HFFc6 (cell line): ENCODE measurements at places on chromosomes 7 and 10.
A peak's percentile ranks its signal among the peaks of the same experiment; 100 is the strongest.

- no peak for DNase-seq
Observed at GRCh38 chr10:49005270-49005669, 65.6 kb upstream of the LRRC18 start.

DNA sequence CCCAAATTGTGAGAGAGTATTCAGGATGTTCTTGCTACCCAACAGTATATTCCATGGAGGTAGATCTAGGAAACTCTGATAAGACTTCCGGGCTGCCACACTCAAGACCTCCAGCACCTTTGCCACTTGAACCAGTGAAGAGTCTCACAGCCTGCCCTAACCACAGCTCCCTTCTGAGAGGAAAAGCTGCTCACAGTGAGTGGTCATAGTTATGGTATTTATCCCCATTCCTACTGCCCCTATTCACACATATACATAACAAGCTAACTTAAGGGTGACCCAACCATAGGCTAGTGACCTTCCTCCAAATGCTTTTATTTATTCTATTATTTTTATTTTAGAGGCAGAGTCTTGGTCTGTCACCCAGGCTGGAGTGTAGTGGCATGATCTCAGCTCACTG, 156.3 kb downstream of the PTEN start:
- peak; percentile 44 for DNase-seq

GRCh38 chr10:17453373-17454091, 863 bp downstream of the ST8SIA6 start:
- no peak for DNase-seq

- DNase-seq: no peak
Observed at GRCh38 chr7:55296070-55296469, 69.1 kb upstream of the LANCL2 start.

- DNase-seq: no peak
Observed at GRCh38 chr7:111057066-111057465, 33.9 kb upstream of the LRRN3 start.

- DNase-seq: no peak
Observed at GRCh38 chr7:42240416-42240815, 3.4 kb upstream of the GLI3 start.

DNA sequence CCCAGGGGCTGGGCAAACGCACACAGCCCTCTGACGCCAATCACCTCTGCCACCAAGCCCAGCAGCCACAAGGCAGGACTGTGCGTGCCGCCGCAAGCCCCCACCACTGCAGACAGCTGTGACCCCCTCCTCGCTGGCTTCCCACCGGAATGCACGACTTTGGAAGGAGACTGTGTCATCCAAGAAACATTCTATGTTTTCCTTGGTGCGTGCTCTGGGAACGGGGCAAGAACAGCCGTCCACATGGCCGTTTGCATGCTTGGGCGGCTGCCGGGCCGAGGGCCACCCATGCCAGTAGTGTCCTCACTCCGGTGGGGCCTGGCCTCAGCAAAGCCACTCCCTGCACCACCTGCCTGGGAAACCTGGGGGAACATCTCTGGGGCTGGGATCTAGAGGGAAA, 17.6 kb upstream of the ELN start:
- no peak for DNase-seq

GRCh38 chr10:42952931-42953683, 123.8 kb upstream of the RET start:
- DNase-seq: no peak

DNA sequence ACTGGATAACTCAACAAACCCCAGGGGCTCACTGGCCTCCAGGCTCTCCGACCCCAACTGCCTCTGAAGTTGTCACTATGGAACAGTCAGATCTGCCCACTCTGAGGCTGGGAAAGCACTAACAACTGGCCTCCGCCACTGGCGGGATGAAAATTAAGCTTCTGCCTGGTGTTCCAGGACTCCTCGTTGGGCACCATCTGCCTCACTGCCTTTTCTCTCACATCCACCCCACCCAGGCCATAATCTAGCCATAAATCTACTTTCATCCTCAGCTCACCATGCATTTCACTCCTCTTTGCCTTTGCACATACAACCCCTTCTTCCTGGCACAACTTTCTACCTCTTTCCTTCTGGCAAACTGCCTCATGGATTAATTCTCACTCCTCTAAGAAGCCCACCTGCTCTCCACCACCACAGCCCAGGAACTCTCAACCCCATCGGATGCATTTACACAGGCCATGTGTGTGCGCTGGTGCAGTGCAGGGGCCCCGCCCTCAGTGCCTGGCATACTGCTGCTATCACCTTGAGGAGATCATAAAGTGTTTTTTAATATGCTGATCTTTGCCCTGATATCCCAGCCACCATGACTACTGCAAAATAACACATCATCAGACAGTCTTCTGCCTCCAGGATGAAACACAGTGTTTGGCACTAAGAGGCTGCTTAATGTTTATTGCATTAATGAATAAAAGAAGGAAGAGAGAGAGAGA, 4.0 kb downstream of the CDHR1 start:
- DNase-seq: no peak

DNA sequence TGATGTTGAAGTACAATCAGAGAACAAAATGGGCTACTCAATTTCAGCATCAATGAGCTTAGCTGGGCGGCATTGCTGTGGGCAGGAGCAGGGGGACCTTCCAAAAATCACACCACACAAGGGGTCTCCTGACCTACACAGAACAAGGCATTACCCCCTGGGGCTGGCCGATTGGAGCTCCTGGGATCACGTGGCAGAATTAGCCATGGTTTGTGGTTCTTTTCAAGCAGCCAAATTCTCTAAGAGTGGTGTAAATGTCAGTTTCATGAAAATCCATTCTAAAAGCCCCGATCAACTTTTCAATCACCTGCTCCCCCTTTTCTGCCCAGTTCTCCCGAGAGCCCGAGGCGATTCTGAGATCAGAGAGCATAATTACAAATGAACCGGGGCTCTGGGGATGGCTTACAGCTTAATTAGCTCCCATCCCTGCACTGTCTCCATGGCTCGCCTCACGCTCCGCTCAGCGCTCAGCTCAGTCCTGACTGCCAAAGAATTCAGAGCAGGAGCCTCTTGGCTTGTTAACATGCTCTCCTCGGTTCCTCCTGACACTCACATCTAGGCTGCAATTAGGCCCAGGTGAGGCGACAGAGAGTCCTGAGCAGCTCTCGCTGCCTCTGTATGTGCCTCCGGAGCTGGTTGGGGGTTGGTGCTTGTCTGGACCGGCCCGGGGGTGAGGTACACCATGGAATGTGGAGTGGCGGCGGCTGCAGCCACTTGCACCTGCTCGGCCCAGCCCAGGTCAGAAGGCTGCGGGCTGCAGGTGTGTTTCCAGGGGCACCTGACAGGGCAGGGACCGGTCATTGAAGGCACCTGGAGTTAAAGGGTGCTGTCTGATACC, 111.8 kb downstream of the WDR11 start:
- no peak for DNase-seq

- DNase-seq: no peak
Observed at GRCh38 chr10:92689663-92690210, at the start of gene HHEX. Gene HHEX (plus strand): TSS chr10:92689955. CDS start chr10:92689987, 32 bp downstream.

DNA sequence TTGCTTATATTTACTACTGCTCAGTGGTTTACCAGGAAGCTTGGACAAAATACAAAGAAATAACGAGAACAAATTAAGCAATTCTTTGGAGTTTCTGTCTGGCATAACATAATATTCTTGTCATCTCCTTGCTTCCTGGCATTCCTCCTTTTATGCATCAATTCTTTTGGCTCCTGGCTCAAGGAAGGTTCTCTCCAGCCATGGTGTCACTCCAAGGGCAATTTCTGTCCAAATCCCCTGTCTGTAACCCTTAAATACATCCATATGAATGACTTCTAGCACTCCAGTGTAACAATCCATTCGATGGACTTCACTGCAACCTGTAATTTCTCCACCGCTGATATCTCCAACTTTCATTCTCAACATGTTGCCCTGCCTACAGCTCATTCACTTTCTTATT, 617.7 kb upstream of the ANKRD30A start:
- DNase-seq: no peak

DNA sequence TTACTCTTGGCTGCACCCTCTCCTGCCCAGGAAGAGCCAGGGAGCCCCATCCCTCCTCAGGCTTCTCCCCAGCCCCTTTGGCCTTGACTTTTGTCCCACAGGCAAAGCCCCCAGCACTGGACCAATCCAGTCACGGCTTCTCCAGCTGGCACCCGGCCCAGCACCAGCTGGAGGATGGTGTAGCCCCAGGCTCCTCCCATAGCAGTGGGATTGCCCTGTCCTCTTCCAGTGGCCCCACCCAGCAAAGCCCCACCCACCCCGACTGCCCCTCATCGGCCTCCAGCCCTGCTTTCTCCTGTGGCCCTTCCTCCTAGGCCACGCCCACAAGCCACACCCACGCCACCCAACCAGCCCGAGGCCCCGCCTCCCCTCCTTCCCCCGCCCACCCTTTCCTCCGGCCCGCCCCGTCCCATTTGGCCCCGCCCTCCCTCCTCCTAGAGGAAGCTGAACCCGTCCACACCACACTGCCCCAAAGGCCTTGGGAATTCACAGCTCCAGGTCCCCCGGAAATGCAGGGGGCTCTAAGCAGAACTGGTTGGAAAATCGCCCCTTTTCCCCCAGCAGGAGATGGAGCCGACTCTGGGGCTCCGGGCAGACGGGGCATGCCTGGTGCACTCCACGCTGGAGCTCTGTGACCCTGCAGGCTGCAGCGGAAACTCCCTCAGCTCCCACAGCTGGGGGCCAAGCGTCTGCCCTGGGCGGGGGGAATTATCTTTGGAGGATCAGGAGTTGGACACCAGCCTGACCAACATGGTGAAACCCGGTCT, 25.2 kb downstream of the GET4 start:
- DNase-seq: peak; percentile 62

- no peak for DNase-seq
Observed at GRCh38 chr10:125823663-125824251, 411 bp downstream of the BCCIP start.

DNA sequence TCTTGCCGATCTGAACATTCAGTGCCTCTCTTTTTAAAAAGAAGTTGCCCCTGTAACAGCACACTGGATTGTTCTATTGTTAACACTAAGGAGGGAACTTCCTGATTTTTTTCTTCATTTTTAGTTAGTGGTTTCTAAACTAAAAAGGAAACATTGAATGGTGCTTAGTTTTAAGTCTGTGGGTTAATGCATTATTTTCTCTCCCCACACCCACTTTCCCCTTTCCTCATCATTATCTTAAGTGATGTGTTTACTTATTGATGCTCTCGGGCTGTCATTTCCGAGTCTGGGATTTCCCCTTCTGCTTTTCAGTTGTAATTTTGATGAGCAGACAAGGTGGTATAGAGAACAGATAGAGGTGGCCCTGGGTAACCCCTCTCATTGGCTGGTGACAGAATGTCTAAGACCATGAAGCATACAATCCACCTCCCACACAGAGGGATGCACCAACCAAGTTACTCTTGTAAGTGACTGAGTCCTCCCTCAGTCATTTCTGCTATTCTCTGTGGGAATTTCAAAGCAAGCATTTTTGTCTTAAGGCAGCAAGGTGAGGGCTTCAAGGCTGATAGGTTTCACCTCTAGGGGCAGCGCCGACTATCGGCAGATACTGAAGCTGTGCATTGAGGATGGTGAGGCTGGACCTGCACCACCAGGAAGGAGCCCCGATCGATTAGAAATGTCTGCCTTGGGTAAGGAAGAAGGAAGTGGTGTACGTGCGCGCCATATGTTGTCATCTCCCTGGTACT, 49.5 kb downstream of the CHN2 start:
- DNase-seq: no peak

DNA sequence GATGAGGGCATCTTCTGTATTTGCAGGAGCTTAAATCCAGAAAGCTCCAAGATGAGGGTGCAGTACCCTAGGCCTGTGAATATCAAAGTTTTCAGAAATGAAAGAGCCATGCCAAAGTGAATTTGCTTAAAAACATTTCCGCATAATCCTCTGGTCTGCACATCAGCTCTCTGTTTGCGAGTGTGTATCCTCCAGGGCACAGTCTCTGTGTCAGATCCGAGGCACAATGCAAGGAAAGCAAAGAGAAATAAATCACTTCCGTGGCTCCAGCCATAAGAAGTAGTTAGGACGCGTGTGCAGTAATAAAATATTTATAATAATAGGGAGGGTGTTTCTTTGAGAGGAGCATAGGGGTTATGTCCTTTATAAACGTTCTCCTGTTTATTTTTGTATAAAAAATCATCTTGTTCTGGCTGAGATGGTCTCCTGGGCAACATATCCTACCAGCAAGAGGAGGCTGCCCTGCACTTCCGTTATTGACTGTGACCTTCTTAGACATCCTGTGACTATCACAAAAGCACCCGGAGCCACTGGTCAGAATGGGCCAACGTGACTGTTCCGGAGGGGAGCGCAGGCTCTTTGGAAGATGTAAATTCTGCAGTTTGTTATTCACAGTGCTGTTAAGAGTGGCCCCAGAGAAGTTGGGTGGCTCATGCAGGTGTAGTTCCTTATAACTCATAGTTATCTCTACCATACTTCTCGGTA, 667.6 kb upstream of the FOXK1 start:
- DNase-seq: no peak

DNA sequence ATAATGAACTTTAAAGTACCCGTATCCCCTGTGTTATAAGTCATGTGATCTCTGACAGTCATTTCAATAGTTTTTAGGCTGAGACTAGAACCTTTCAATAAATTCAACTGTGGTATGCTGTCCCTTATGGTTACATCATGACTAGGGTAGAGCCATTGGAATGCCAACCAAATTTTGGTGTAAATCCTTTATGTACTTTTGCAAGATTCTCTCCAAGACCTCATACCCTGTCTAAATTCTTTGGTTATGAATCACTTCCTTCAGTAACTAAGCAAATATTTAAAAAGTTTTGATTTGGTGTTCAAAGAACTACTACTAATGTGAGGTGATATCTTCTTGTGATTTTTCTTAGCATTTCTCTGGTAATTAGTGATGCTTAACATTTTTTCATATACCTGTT, 20.8 kb upstream of the OR6B1 start:
- DNase-seq: peak; percentile 59

- DNase-seq: peak; percentile 78
Observed at GRCh38 chr10:119316729-119317097, 109.3 kb downstream of the GRK5 start.

- no peak for DNase-seq
Observed at GRCh38 chr10:132471484-132471883, 66.1 kb upstream of the INPP5A start.

- peak; percentile 35 for DNase-seq
Observed at GRCh38 chr7:30472784-30473775, 5.5 kb downstream of the NOD1 start.

- DNase-seq: peak; percentile 2
Observed at GRCh38 chr7:103658055-103659005, 212.3 kb upstream of the SLC26A5 start.
